ENCODE measurements at places on chromosomes 7 and 10.

DNA sequence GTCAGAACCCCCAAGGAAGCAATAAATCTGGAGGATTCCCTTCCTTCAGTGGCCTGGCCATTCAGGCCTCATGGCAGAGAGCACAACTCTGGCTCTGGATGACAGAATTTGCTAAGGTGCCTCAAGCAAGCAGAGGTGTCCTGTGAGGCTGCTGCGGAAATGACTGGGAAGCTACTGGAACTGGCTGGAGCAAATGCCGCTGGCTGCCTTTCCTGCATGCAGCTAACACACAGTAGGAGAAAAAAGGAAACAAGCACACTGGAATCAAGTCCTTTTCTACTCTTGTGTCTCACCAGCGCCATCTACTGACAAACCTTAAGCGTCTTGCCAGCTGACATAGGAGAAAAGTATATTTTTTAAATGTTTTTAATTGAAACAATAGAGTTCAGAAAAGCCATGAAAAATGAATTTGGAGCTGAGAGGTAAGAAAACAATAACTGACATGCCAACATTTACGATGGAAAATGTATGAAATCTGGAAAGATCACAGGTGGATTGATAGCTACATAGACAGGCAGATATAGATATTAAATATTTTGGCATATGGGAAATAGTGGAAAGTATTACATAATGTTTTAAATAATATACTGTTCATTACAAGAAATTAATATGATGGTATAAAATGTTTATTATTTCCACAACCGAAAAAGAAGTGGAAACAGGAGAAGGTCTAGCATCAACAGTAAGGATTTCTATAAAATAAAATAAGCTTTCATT is 951.6 kb downstream of the ANKRD7 start:
- DNase-seq, result peak; percentile 76

- no peak for DNase-seq
These were observed 255.7 kb upstream of the PPP2R2D start for GRCh38 chr10:131644864-131645658.

GRCh38 chr10:60309371-60309770 is 80.3 kb downstream of the ANK3 start:
- no peak for DNase-seq

- no peak for DNase-seq
These were observed 10.8 kb downstream of the KCNH2 start for GRCh38 chr7:150967349-150967748.

- DNase-seq, result no peak
These were observed 17.4 kb upstream of the SLF2 start for GRCh38 chr10:100895346-100895745.

DNA sequence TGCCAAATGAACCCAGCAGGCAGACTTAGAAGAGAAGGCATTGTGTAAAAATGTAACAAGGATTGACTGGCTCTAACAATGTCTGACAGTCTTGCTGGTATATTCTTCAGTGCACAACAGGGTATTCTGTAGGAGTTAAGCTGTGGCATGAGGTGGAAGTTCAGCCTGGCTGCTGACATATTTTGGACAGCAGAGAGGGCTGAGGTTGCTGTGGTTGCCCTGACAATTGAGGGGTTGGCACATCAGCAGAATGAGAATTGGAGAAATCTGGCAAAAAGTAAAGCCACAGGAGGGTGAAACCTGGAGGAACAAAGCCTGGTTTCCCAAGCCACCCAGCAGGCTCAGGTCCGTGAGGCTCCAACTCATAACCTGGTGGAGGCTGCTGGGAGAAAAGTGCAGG is 220.2 kb downstream of the JAZF1 start:
- no peak for DNase-seq

GRCh38 chr7:18289788-18290187 is 205.8 kb upstream of the HDAC9 start:
- DNase-seq, result no peak

GRCh38 chr7:48035967-48036478 is 680 bp downstream of the C7orf57 start:
- DNase-seq, result no peak

GRCh38 chr10:120286280-120286679 is 170.7 kb upstream of the PLPP4 start:
- DNase-seq, result no peak

GRCh38 chr7:7274782-7275181 is 92.4 kb downstream of the C1GALT1 start:
- DNase-seq, result no peak

- DNase-seq, result no peak
These were observed 36.9 kb upstream of the FAM20C start for GRCh38 chr7:155469-155900.

DNA sequence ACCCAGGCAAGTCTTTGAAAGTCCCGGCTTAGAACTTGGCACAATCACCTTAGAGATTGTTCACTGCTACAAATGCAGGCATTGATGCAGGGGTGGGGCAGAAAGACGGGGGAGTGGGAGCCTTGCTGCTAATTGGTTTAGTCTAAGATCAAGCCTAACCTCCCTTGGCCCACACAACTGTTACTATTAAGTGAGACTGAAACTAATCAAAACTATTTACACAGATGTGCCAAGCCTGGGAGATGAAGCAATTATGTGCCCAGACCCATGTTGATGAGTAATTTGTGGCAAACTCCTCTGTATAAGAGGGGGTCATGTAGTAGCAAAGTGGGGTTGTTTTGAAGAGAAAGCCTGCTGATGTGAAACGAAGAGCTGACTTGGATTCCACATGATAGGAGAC is 178.2 kb upstream of the ITGB1 start:
- no peak for DNase-seq

- no peak for DNase-seq
These were observed 4.1 kb upstream of the DLX6 start for GRCh38 chr7:97001221-97001620.

DNA sequence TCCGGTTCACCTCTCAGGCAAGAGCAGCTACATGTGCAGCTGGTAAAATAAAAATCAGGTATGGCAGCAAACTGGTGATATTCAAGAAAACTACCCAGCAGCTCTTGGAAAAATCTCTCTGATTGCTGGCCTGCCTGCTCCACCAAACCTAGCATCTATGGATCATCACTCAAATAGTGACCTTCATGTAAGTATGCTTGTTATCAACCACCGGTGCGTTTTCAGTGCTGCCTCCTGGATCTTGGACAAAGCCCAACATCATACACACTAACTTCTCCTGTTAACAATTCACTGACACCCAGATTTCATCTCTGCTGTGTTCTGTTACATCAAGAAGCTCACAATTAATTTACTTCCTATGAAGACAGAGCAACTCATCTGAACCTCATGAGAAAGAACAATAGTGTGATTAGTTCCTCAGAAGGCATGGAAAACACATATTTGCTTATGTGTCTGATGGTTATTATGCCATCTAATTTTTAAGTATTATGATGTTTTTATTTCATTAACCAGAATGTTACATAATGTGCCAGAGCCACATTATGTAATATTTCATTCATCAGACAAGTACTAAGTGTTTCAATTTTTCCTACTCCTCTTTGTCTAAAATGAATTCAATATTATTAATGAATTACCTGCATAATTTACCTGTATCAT is 8.8 kb downstream of the CDK6 start:
- DNase-seq, result no peak

GRCh38 chr10:85600026-85600743 is 766.4 kb downstream of the GRID1 start:
- no peak for DNase-seq

DNA sequence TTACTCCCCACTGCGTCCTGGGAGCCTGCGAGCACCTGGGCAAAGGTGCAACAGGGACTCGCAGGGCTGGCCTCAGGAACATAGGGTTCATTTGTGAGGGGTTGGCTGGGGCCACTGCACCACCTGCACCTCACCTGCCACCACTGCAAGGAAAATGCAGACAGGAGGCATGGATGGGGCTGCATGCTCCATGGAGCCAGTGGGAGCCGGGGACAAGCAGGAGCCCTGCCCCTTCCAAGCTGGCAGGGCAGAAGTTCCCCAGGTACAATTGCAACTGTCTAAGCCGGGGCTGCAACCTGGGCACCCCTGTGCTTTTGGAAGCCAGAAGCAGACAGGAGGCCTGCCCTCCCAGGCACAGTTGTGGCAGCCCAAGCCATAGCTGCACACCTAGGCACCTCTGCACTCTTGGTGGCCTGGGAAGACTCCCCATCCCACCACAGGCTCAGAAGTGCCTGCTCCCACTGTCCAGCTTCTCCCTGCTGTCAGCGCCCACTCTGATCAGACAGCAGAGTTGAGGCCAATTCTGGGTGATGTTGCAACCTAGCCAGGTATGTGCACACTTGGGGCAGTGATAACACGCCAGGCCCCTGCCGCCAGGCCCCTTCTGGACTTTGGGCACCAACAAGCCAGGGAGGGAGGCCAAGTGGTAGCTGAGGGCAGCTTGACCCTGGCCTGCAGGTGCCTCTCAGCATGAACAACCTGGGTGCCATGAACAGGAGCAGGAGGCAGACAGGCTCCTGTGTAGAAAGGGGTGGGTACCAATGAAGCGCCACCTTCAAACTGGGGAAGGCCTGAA is 58.2 kb downstream of the TMEM106B start:
- DNase-seq, result no peak

DNA sequence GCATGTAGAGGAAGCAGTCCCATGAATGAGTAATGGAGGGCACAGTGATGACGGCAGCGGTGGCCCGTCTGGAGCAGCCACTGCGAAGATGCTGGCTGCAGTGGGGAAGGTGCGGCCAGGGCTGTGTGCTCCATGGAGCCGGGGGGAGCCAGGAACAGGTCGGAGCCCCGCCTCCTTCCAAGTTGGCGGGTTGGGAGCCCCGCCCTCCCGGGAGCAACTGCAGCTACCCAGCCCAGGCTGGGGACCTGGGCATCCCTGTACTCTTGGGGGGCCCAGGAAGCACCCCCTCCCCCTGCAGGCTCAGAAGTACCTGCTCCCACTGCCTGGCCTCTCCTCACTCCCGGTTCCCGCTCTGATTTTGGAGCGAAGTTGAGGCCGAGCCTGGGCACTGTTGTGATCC is 175.1 kb upstream of the ADCY1 start:
- no peak for DNase-seq

DNA sequence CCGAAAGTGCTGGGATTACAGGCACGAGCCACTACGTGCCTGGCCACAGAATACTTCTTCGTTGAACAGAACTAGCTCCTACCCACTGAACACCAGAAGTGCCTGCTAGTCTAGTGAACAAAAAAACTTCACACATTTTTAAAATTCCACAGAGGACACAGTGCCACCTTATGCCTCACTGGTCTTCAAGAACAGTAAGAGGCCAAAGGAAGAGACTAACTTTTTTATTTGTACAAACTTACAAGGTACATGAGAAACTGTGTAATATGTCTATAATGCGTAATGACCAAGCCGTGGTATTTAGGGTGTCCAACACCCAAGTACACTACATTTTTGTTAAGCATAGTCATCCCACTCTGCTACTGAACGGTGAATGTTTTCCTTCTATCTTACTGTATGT is 144.4 kb upstream of the PTER start:
- DNase-seq, result no peak

- no peak for DNase-seq
These were observed 10.2 kb upstream of the TMEM254 start for GRCh38 chr10:80068270-80068669.
